Esophagus squamous epithelium (tissue), 5 donors: ENCODE measurements at places on chromosomes 4 and X.

GRCh38 chr4:150896497-150896896, 118.6 kb downstream of the LRBA start:
- no peak for DNase-seq

- peak; percentile 3 for DNase-seq
Observed at GRCh38 chr4:40247350-40247749, 50.5 kb downstream of the RHOH start.

- no peak for DNase-seq
Observed at GRCh38 chr4:124974152-124974551, 261.6 kb upstream of the ANKRD50 start.

- no peak for DNase-seq
Observed at GRCh38 chr4:68569466-68570121, 6.5 kb downstream of the UGT2B17 start.

- DNase-seq: no peak
Observed at GRCh38 chr4:142581881-142582280, 264.2 kb downstream of the INPP4B start.

DNA sequence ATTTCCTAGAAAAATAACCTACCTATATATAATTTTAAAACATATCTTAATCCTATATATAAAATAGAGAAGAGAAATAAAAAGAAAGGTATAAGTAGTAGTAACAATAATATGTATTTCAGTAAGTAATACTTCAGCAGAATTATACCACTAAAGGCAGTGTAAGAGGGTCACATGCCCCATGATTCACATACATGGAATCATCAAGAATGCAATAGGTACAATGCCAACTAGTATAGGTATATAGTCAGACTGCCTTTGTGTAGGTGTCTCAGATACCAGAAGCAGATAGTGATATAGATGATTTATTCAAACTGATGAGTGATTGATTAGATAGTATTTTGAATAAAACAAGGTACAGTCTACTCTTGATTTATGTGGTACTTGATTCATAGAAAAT, 9.4 kb downstream of the AIMP1 start:
- DNase-seq: no peak

DNA sequence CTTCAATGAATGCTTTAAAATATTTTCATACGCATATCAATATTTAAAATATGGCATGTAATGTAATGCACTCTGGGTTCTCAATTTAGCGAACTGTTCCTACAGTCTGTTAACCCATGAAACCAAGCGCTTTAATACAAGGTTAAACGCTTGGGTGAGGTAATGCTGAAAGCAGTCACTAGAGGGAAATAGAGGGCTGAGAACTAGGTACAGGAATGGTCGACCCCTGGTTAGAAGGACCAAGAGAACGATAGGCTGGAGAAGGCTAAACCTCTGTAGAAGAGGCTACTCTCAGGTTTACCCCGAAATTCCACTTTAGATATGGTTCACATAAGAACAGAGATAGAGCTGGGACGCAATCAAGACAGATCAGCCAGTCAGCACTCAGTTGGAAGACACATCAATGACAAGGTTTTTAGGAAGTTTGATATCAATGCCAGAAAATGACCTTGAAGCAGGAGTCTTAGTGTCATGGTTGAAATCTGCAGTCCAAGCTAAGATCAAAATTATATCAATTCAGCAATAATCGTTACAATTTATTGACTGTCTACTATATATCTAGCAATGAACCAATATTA, 26.9 kb downstream of the ARSJ start:
- no peak for DNase-seq

- DNase-seq: no peak
Observed at GRCh38 chrX:39613997-39614679, 483.6 kb downstream of the BCOR start.

GRCh38 chrX:1750267-1750666, 135.4 kb downstream of the ASMT start:
- DNase-seq: no peak

DNA sequence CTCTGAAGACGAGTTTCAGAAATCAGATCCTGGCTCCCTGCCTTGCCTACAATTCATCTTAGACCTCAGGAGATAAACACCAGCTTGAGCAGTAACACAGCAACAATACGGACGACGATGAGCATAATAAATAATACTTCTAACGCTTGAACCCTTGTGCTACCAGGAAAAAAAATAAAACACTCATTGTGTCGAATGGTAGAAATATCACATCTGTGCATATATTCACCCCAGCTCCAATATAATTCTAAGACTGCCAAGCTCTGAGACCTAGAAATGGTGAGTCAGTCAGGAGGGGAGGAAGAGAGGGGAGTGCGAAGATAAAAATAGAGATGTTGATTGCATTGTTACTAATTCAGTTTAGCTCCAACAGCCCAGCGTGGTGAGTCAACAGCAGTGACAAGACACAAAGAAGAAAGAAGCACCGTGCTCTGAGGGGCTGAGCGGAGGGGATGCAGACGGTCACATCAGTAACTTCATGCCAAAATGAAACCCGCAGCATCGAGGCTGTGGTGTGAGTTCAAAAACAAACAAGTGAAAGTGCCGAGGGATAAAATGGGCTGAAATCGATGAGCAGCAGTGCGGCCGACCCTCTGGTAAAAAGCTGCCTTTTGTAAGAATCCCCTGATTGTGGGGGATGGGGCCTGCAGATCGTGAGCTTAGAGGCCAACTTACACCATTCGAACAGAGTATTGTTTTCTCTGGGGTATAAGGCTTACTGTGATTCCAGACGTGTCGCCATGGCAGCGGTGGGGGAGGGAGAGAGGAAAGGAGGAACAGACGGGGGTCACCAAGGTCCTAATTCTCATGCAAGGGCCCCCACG, 150.4 kb downstream of the MGST2 start:
- DNase-seq: no peak

DNA sequence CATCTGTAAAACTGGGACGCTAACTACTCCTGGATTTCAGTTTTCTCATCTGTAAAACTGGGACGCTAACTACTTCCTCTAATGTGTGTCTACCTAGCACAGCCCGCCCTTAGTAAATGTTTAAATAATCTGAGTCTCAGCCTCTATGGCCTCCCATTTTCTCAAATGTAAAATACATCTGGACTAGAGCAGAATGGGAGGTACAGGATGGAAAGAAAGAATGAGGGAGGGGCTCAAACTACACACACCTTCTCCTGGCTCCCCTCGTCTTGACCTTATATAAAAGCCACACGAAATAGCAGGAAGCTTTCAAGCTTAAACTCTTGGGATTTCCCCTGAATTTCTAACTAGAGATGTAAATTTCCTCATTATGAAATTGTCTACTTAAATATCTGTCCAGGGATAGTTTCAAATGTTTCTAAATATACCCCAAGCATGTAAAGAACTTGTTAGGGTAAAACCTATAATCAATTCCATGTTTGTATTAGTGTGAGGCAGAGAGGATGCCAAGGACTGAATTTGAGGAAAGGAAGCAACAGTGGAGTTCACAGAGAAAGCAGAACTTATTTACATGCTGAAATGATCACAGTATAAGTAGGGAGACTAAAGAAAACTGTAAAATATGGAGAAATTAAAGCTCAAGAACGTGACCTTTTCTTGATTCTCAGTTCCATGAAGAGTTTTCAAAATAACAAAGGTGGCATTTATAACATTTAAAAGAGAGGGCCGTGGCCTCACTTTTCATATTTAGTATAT, 220.0 kb downstream of the NWD2 start:
- no peak for DNase-seq

- DNase-seq: no peak
Observed at GRCh38 chrX:14963447-14964236, 90.4 kb downstream of the MOSPD2 start.

- no peak for DNase-seq
Observed at GRCh38 chr4:77268108-77268507, 111.1 kb downstream of the CCNG2 start.

GRCh38 chr4:148056879-148057278, 325.0 kb downstream of the ARHGAP10 start:
- DNase-seq: no peak

GRCh38 chr4:41815473-41815872, 66.9 kb upstream of the PHOX2B start:
- no peak for DNase-seq

- no peak for DNase-seq
Observed at GRCh38 chrX:5775846-5776430, 452.7 kb downstream of the NLGN4X start.

GRCh38 chr4:147233-147632, 22.9 kb downstream of the ZNF718 start:
- no peak for DNase-seq

GRCh38 chrX:39629001-39629400, 468.8 kb downstream of the BCOR start:
- DNase-seq: no peak

DNA sequence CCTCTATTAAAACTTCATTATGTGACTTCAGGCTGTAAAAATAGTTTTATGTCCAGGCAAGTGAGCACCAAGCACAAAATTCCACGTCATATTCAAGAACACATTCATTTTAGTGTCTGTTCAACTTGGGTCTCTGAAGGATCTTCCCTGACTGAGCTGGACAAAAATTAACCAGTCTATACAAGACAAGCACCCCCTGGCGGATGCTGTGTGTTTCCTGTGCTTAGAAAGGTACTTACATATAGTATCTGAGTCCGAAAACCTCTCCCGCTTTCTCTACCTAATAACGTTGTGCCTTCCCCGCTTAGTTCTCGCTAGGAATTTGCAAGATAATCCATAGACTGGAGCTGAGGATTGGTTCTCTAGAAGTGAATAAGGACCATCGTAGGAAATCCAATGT, 2214.5 kb upstream of the TENM3 start:
- no peak for DNase-seq

GRCh38 chr4:53960843-53961242, 103.6 kb downstream of the CHIC2 start:
- DNase-seq: no peak

DNA sequence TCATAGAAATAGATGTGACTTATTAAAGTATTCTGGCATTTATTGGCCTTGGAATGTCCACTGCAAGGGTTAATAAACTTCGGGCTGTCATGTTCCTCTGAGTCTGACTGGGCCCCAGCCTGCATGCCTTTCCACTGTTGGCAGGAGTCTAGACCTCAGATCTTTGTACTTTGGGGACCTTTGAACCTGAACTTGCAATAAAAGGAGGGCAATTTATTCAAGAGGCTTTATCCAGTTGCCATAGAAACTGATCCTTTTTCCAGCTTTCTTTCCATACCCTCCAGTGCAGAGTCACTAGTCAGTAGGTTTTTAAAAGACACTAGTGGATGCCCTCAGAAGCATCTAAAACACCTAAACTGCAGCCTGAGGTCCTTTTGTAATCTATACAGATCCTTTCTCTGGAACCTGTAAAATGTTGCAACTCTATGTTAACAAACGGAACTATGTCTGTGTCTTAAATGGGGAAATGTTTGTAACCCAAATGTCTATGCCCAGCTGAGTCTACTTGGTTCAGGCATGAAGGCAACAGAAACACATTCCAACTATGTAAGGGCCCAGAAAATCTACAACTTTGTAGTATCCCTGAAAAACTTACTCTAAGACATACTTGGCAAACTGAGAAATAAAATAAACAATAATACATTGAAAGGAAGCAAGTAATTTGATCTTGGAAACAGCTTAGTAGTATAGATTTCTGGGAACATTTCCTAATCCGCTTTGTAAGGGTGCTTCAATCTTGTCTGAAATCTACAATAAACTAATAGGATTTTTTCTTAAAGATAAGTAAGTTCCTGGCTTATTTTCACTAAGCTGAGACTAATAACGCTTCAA, 41.5 kb downstream of the SOWAHB start:
- no peak for DNase-seq

DNA sequence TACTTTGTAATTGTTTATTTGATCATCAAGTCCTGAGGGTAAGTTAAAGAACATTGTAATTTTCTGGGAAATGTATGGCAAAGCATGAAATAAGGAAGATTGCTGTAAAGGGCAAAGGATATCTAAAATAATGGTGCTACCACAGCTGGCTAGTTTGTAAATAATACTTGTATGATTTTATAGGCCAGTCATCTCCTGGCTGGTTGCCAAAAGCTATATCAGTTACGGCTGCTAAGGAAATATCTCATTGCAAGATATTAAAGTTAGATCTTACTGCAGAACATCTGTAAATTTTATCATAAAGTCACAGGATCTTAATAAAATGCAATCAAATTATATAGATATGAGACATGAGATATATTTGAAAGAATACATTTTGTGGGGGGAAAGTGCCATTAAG, 150.8 kb upstream of the CXCL13 start:
- no peak for DNase-seq

DNA sequence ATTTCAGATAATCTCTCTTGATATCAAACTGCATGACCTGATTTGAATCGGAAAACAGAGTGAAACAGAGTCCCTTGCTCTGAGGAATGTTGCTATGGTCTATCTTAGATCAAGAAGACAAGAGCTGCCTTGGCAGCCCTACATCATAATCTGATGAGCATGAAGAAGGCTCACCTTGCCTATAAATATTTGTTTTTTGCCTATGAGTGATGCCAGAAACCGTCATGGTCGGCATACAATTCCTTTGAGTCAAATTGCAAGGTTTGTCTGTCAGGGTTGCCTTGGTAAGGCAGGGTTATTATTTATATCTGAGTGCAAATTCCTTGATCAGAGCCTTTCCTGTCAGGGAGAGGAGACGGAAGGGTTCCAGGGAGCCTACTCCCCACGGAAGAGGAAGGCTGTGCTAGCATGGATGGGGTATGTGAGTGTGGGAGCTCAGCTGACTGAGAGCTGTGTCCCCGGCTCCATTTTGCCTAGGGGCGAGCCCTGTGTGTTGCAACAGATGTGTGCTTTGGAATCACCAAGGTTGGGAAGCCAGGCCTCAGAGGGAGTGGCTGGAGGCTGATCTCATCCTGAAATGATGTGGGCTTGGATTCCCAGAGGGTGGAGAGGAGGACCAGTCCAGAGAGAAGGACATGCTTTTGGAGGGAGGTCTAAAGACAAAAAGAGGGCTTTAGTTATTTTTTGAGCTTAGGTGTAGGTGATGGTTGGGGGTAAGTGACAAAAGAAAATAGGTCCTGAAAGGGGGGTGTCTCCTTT, 43.6 kb downstream of the RTL9 start:
- DNase-seq: no peak

- no peak for DNase-seq
Observed at GRCh38 chr4:157977086-157977485, 195.7 kb downstream of the GASK1B start.

DNA sequence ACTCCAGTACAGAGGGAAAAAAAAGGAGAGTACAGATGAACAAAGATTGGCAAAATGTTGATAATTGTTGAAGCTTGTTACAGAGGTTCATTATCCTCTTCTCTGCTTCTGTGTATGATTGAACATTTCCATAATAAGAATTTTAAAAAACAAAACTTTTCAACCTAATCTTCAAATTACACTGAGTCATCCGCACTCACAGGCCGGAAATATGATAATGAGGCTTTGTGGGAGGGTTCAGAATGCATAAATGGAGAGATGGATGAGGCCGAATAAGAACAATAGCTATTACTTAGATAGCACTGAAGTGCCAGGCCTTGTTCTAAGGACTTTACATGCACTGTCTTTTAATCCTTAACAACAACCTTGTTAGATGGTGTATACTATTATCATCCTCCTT, 4.6 kb upstream of the ERCC6L start:
- DNase-seq: no peak

DNA sequence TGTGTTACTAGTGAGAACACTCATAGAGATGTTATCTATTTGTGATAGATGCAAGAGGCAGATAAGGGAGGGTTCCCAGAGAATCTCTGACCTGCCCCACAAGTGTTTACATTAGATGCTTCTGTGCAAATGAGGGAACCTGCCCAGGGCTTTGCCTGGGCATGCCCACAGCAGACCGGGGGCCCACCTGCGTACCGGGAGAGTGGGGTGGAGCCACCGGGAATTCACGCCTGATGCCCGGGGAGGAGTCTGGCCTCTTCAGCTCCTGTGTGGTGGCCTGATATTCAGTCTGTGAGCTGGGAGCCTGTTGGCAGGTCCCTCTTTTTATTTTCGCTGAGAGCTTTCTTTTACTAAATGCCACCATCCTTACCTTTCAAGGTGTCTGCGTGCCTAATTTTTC, 155.7 kb downstream of the SNCA start:
- no peak for DNase-seq
